MCF 10A (cell line): ENCODE measurements at places on chromosomes 2 and 18. TPM values are rescaled to one million over a fixed set of nuclear protein-coding genes. Genes with fewer than 3 reads are reported as not detected.

The SCN7A gene
- total RNA-seq, result not detected in 2 replicates

The ADCY3 gene
- 50.3 and 62.9 TPM in 2 replicates for total RNA-seq

The GPBAR1 gene
- 0.16 TPM in 1 of 2 replicates, not detected in the other for total RNA-seq

The DAW1 gene
- 0.64 and 1.1 TPM in 2 replicates for total RNA-seq

The EMX1 gene
- not detected in 2 replicates for total RNA-seq

The OTX1 gene
- 1.4 and 2.2 TPM in 2 replicates for total RNA-seq

The NTSR2 gene
- total RNA-seq, result not detected in 2 replicates

The CCL20 gene
- 18.0 and 34.4 TPM in 2 replicates for total RNA-seq

The TEKT4 gene
- not detected in 2 replicates for total RNA-seq

The CDK15 gene
- not detected in 2 replicates for total RNA-seq

The TMEM17 gene
- total RNA-seq, result 2.6 and 3.1 TPM in 2 replicates

The MBP gene
- 31.6 and 31.7 TPM in 2 replicates for total RNA-seq

The CFAP65 gene
- not detected in 2 replicates for total RNA-seq
